Stimulated activated naive CD8-positive, alpha-beta T cell treated with anti-CD3 and anti-CD28 coated beads, Interleukin-15, Interleukin-2, amounts not matched to agents 100 U/mL and 50 U/mL, for 24 hours (primary cell): ENCODE measurements at places on chromosomes 1 and 21.

GRCh38 chr21:35053356-35054096 lies 4.4 kb upstream of the RUNX1 start:
- DNase-seq = no peak

- no peak for DNase-seq
These were observed 45.5 kb downstream of the TRABD2B start for GRCh38 chr1:47951545-47952235.

GRCh38 chr1:244439391-244440032 lies 12.2 kb downstream of the ADSS2 start:
- DNase-seq = no peak

- DNase-seq = no peak
These were observed 276.1 kb upstream of the SPAG17 start for GRCh38 chr1:118461154-118461553.
